Cardiac fibroblast (primary cell): ENCODE measurements at places on chromosomes 6 and 20.

DNA sequence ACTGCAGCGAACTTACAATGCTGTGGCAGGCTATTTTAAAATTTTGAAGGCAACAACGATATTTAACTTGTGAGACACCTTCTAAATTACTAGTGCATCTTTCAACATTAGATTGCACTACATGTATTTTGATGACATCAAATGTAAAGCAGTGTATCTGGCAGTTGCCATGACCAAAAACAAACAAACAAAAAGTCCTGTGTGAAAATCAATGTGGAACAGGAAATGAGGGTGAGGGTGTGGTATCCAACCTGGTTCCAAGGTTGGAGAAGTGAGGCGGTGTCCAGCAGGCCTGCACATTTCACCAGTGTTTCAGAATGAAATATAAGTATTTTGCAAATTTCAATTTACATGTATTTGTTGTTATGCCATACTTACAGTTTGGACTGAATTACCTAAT, 112.0 kb downstream of the LAMP5 start:
- no peak for DNase-seq

GRCh38 chr20:8094850-8095249, 37.2 kb upstream of the PLCB1 start:
- DNase-seq, result peak; percentile 85

GRCh38 chr6:156727715-156728385, 49.3 kb upstream of the ARID1B start:
- DNase-seq, result no peak

DNA sequence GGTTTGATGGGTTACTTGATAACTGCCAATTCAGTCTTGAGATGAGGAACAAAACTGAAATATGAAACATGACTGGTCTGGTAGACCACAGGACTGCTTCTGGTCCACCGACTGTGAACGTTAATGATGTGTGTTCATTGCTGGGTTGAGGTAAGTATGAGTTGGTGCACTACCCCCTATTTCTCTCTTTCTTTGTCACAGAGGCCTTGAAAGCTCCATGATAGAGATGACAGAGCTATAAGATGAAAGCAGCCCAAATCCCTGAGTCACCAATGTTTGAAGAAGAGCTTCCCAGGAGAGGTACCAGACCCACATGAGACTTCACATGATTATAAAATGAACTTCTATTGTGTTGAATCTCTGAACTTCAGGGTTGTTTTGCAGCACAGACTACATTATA, 555.5 kb downstream of the PTPRT start:
- DNase-seq, result no peak

DNA sequence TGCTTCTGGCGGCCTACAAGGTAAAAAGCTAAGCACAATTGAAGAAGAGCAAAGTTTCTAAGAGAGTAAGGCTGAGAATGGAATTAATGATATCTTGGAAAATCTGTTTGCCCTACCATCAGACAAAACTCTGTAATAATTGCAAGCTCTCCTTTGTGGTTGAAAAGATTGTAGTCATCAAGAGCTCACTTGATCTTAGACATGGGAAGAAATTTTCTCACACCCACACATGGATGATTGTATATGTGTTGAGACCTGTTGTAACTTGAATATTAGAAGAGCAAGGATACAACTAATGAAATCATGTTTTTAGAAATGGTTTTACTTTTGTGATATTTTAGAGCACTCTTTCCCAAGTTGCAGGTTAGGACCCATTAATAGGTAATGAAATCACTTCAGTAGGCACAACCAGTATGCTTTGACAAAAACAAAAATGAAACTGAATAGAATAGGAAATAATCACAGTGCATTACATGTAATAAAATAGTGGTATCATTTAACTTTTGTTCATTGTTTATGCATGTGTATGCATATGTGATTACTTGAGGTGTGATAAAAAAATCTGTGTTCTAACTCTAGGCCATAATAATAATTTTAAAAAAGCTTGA, 14.0 kb downstream of the DCBLD1 start:
- peak; percentile 78 for DNase-seq

GRCh38 chr20:16898433-16898832, 150.3 kb downstream of the OTOR start:
- DNase-seq, result peak; percentile 8

- DNase-seq, result peak; percentile 56
Measured at GRCh38 chr6:24738741-24739140, 19.8 kb upstream of the C6orf62 start.

- peak; percentile 31 for DNase-seq
Measured at GRCh38 chr6:36052097-36052496, 24.5 kb downstream of the MAPK14 start.

DNA sequence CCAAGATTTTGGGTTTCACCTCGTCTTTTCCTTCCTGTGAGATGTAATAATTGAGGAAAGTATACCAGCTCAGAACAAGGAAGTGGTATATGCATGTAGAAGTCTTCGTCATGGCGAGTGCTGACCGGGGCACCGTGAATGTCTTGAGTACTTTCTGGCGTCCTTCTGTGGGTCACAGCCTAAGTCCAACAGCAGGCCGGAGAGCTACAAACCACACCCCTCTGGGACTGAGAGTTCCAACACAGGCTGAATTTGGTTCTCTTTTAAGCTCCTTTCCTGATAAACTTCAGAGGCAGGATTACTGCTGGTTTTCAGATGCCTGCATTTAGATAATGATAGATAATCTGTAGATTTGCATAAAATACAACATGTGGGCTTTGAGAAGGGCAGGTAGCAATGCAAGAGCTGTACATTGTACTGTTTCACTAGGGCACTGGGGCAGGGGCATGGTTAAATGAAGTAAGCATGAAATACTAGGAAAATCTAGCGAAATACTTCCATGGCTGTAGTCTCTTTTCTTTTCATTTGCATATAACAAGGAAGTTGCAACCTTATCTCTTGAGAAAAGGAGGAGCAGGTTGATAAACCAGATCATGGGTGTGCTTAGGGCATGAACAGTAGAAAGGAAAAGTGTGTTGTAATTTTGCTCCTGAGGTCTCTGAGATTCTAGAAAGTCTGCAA, at the start of gene ADTRP:
Gene ADTRP (minus strand): TSS at position 156 of the 681 bp plus-strand sequence. CDS start 44 bp downstream, at position 112.
- DNase-seq, result no peak

DNA sequence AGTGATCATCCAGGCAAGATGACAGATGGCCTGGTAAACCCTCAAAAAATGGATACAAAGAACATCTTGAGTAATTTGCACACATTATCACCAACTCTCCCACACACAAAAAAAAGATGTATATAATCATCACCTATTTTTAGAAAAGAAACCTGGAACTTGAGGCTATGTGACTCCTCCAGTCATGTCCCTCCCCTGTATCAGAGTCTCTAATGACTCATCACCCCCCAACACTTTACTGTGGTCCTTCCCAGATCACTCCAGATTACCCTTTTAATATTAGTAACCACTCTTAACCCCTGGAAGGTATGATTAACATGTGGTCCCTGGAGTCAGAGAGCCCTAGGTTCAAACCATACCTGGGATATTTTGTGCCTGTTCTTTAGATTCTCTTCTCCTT, 144.8 kb downstream of the ZNF217 start:
- DNase-seq, result no peak

- DNase-seq, result peak; percentile 88
Measured at GRCh38 chr6:167855825-167856425, 29.2 kb downstream of the AFDN start.

- peak; percentile 21 for DNase-seq
Measured at GRCh38 chr6:149963212-149963461, 606 bp upstream of the ULBP1 start.

GRCh38 chr6:139981066-139981624, 606.7 kb upstream of the CITED2 start:
- DNase-seq, result no peak

DNA sequence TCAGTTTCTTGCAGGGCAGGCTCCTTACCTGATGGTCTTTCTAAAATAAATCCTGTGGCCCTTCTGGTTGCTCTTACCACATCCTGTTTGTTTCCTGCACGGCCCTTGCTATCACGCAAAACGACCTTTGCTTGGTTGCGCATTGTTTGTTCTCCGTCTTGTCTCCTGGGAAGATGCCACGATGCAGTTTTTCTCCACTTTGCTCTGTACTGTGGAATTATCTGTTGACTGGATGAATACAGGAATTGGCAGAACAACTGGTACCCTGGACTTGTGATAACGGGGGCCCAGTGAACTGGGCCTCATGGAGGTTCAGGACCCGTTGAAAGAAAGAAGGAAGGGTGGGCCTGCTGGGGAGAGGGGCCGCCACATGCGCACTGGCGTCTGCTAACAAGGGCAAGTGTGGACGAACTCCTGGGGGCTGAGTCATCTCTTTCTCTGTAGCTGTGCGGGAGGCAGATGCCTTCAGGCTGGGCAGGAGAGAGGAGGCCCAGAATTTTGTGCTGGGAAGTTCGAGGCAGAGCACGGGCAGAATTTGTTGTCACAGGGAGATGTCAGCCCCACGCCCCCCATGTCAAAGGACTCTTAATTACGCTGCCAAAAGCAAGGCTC, 139.9 kb downstream of the BMP7 start:
- DNase-seq, result no peak

DNA sequence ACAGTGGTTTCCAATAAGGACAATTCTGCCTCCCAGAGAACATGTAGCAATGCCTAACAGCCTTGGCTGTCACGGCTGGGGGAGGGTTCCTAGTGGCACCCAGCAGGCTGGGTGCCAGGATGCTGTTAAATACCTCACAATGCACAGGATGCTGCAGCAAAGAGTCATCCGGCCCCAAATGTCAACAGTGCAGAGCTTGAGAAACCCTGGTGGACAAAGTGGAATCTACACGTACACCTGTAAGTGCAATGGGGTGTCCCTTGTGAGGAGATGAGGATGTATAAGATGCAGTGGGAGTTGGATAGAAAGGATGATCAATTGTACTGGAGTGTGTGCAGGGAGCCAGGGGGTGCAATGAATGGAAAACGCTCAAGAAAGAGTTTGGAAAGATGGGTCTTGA, 142.4 kb downstream of the FNDC1 start:
- no peak for DNase-seq

DNA sequence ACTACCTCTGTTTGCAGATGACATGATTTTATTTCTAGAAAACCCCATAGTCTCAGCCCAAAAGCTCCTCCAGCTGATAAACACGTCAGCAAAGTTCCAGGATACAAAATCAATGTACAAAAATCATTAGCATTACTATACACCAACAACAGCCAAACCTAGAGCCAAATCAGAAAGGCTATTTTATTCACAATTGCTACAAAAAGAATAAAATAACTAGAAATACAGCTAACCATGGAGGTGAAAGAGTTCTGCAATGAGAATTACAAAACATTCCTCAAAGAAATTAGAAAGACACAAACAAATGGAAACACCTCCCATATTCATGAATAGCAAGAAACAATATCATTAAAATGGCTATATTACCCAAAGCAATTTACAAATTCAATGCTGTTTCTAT, 65.6 kb upstream of the HTR1E start:
- DNase-seq, result no peak

DNA sequence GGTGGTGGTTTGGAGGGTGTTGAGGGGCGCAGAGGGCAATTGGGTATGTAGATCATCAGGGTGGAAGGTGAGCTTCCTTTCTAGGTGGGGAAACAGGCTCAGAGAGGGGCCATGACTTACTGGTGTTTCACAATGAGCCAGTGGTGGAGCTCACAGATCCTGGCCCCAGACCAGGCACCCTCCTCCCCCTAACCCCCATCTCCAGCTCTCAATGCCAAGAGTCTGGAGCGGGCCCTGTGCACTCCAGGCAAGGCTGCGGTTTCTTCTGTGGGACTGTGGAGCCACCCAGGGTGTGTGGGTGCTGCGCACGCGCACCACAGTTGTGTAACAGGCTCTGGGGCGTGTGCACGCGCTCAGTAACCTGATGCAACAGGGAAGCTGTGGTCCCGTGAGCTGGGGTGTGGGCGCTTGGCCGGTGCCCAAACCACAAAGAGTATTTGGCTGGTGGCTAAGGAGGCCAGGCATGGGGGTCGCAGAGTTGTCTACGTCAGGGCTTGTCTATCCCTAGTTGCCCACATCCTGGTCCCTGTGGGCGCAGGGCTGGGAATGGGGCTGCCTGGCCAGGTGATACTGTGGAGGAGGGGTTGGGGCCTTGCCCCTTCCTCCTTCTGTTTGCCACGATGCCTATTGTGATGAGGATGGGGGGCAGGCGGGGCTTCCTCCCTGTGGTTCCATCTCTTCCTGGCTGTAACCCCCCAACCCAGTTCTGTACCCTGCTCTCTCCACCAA, 37.5 kb upstream of the MRPS18A start:
- DNase-seq, result peak; percentile 79

DNA sequence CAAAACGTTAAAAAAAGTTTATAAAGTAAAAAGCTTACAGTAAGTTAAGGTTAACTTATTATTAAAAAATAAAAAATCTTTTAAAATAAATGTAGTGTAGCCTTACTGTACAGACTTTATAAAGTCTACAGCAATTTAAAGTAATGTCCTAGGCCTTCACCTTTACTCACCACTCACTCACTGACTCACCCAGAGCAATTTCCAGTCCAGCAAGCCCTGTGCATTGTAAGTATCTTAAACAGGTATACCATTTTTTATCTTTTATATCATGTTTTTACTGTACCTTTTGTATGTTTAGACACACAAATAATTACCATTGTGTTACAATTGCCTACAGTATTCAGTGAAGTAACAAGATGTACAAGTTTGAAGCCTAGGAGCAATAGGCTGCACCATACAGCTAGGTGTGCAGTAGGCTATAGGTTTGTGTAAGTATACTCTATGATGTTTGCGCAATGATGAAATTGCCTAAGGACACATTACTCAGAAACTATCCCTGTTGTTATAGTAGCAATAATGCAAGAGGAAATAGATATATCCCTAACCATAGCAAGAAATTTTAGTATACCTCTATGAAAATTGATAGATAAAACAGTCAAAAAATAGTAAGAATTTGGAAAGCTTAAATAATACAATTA, 39.5 kb downstream of the FBXO5 start:
- no peak for DNase-seq
